ENCODE measurements at places on chromosomes 6 and 20.

DNA sequence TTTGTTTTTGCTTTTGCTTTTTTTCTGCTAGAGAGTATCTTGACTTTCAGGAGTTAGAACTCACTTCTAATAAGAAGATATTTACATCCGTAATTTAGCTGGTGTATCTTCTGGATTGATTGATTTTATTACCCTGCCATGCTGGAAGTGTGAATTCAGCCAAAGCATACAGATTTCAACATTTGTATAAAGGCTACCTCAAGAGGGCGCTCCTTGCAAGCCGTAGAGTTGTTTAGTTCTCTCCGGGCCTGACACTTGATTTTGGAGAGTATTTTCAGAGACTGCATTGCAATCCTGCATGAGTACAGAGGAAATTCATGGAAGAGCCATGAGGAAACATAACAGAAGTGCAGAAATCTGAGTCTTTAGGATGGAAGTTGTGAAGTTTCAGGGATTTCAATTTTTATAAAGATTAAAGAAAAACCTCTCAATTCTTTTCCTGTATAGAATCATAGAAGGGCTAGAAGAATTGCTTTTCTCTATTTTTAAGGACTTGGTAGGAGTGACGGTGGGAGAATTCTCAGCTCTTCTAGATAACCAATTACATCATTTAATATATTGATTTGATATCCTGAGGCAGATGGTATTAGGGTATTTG lies 66.7 kb upstream of the TIAM2 start:
- DNase-seq, result peak; percentile 15

DNA sequence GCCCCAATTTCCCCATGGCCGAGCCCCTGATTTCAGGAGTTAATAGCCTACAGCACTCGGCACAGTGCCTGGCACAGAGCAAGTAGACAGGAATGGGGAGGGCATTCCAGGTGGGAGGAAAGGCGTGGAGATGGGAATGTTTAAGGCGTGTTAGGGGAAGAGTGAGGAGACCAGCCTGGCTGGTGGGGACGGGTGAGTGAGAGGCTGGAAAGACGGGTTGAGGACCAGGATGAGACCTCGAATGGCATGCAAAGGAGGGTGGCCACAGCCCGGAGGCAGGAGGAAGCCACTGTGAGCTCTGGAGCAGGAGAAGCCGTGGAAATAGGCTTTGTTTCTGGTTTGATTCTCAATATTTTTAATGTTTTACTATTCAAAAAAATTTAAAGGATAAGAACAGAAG lies 49.5 kb downstream of the CEBPB start:
- DNase-seq, result no peak

DNA sequence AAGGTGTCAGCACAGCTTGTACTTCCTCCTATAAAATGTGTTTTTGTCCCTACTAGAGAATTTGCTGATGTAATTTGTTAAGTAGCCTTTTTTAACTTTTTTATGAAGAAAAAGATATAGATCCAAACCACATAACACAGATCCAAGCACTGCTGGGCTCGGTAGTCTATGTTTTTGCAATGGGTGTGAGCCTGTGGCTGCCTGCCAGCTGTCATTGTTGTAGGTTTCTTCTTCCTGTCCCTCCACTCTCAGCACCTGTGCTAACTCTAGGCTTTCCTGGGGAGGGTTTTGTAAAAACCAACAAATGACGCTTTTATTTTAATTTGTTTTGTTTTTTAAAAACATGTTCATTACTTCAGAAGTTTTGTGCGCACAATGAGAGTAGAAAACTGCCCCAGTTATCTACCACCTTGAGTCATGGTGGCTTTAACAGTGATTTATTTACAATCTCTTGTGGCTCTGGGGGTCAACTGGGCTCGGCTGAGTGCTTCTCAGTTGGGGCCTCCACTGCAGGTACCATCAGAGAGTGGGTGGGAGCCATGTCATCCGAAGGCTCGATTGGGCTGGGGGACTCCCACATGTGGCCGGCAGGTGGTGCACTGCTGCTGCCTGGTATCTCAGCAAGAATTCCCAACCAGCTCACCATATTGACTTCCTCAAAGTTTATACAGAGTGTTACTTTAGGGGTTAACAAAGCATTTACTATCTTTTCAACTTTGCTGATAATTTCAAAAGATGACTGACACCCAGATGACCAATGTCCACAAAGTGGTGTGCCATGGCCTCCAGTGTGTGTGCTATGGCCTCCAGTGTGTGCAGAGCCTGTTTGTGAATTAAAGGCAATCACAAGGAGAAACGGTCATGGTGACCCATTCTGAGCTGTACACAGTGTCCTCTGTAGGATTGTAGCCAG lies 3.0 kb upstream of the CCR6 start:
- no peak for DNase-seq

GRCh38 chr6:72832271-72832670 lies 210.4 kb downstream of the KCNQ5 start:
- DNase-seq, result no peak

DNA sequence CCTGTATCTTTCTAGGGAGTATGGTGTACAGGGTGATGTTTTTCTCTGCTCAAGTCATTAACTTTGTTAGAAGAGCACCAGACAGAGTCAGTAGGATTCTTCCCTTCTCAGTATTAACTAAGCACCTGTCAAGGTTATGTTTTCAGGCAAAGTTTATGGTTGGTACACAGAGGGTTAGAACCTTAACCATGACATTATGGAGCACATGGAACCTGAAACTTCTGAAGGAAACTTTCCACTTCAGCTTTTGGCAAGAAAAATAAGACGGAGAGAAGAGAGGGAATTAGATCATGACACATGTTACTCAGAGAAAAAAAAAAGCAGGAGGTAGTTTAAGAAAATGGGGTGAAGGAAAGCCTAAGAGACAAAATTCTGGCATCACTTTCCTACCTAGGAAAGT lies 112.9 kb upstream of the PDE7B start:
- DNase-seq, result no peak

DNA sequence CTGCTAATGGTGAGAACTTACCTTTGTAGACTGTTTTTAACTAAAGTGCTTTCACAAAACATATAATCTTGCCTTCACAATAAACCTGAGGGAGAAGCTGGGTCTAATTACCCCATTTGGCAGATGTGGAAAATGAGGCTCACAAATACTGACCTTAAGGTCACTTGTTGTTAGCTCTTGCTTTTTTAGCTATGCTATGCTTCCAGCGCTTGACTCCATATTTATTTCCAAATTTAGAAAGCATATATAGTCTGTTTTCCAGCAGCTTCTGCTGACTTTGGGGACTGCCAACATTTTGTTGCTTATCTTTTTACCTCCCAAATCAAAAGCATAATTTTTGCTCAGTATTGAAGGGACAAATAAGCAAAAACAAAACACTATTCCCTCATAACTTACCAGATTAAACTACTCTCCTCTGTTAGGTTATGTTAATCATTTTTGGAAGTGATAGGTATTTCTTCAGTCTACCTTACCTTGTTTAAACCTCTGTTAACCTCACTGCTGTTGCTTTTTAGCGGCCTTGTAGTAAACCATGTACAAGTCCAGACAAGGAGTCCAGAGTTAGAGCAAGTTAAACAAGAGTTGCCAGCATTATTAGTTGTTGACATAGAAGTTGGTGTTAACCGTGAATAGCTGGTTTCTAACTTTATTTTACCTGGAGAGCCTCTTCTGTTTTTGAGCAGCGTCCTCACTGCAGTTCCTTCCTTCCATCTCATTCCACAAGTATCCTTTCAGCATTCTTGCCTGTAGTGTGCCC lies 4.9 kb upstream of the BTBD3 start:
- DNase-seq, result no peak

GRCh38 chr6:10962673-10963072 lies 75.8 kb downstream of the SYCP2L start:
- DNase-seq, result no peak

GRCh38 chr6:154868143-154868594 lies 126.9 kb upstream of the TIAM2 start:
- no peak for DNase-seq

DNA sequence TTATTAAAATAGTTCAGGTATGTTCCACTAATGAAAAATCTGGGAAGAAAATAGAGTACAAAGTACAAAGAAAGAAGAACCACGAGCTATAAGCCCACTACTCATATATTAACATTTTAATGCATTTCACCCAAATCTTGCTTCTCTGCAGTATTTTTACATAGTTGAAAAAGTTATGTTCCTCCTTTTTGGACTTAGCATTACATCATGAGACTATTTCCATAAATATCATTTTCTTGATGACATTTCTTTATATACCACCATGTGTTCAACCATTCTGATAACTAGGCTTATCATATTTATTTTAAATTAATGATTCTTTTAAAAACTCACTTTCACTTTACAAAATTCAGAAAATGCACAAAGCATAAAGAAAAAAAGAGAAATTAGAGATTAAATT lies 3.0 kb downstream of the IPCEF1 start:
- DNase-seq, result no peak

- DNase-seq, result no peak
Observed at GRCh38 chr6:163166507-163166906, 248.0 kb upstream of the QKI start.

- no peak for DNase-seq
Observed at GRCh38 chr6:132341646-132342045, 59.6 kb downstream of the MOXD1 start.

GRCh38 chr6:6972456-6972855 lies 135.3 kb upstream of the RREB1 start:
- peak; percentile 62 for DNase-seq

GRCh38 chr6:21731411-21732031 lies 138.0 kb downstream of the SOX4 start:
- DNase-seq, result no peak

DNA sequence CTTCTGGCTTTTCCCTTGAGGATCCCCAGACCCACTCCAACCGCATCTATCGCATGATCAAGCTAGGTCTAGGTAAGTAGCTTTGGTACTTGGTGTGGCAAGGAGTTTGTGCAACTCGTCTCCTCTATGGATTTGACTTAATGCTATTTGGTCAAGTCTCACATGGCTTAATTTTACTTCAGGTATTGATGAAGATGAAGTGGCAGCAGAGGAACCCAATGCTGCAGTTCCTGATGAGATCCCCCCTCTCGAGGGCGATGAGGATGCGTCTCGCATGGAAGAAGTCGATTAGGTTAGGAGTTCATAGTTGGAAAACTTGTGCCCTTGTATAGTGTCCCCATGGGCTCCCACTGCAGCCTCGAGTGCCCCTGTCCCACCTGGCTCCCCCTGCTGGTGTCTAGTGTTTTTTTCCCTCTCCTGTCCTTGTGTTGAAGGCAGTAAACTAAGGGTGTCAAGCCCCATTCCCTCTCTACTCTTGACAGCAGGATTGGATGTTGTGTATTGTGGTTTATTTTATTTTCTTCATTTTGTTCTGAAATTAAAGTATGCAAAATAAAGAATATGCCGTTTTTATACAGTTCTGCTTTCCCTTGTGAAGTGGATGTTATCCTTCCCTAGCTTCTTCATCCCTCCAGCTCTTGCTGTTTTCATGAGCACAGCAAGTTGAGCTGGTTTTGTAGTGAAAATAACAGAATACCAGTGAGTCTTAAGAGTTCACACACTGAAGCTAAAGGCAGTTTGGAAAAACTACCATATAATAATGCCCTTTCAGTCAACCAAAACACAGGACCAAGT lies 3.8 kb downstream of the SLC35B2 start:
- DNase-seq, result no peak

DNA sequence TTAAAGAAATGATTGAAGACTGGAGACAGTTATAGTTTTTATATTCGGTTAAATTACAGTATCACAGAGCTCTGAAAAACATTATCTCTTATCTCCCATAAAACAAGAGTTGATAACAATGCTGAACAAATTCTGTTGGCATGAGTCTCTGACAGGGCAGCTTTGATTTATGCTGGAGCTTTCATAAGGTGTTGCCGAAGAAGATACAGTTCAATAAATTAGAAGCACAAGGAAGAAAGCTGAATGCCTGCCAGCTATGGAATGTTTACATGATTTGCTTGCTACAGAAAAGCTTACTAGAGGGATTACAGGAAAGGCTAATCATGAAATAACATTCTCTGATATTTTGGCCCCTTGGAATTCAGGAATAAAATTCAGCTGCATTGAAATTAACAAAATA lies 431.9 kb upstream of the GJE1 start:
- no peak for DNase-seq

DNA sequence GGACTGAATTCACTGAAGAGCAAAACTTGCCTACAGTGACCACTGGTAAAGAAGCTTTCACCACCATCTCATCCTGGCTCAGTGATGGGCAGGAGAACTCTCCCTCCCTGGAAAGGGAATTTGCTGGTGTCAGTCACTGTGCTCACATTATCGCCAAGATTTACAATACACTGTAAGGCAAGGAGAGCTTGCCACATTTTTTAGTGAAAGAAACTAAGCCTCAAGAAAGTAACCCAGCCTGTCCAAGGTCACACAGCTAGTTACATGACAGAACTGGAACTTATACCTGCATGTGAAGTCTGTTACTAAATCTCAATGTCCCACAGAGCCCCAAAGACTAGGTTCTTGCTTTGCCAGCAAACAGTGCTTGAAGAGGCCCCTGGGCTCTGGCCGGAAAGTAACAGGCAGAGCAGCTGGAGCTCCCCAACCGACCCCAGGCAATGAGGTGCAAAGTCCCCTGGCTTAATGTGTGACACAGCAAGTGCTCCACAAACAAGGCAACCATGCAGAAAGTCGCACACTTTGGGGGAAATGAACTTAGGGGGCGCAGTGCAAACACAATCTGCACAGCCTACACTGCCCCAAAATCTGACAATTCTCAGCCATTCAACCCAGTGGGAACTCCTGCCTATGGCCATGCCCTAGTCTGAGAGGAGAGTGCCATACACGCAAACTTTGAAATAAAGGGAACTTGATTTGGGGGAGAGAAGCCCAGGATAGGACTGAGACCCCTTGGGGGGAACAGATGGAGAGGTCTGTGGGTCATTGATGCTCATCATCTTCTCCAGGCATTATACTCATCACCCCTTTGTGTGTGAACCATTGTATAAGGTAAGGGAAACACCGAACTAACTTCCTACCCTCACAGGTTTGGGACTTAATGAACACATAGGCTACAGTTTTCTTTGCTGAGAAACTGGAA lies 1.9 kb downstream of the BCL2L1 start:
- DNase-seq, result no peak

- DNase-seq, result no peak
Observed at GRCh38 chr20:14412065-14412681, 74.8 kb upstream of the FLRT3 start.

- DNase-seq, result no peak
Observed at GRCh38 chr6:95529762-95530161, 47.6 kb upstream of the MANEA start.

Measured in keratinocyte (primary cell).